Upper lobe of right lung (tissue), 1 donor: ENCODE measurements at places on chromosomes 7 and 10. TPM values are rescaled to one million over a fixed set of nuclear protein-coding genes. Genes with fewer than 3 reads are reported as not detected.

The ANKRD7 gene
- total RNA-seq = not detected

The DDC gene
- 3.1 TPM for total RNA-seq

The FEZF1 gene
- not detected for total RNA-seq

DNA sequence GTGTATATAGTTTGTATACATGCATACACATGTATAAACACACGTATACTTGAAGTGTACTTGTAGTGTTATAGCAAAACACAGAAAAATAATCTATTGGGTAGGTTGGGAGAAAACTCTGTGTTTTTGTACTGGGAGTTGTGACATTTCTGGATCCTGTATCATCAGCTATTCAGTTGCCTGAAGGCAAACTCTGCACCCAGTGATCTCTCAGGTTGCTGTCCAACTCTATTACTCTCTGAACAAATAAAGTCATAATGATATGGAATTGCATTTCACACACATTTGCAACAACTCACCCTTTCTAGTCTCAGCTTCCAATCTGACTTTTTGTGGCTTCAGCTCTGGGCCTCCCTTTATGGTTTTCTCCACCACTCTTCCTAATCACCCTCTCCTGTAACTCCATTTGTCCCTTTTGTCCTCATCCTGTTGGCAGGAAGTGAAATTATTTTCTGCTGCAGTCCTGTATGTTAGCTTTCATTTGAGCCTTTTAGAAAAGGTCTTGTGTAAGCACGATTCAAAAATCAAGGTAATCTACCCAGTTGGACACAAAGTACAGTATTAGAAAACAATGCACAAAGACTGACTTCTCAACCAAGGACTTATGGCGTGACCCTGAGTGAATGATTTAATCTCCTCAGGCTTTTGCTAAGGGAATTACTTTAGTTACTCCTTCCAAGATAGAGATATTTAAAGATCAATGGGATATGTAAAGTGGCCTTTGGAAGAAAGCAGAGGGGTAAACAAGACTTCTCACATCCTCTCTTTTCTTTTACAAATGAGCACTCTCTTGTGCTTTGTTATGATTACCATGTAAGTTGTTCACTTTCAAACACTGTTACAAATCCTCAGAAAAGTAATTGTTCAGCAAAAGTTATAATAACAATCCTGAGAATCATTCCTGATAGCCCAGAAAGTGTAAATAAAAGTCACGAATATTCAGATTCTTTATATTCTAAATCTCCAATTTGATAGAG, 249.1 kb downstream of the KCND2 start:
- H3K27me3 ChIP-seq = no peaks in the 10 kb centered on the region
- no peaks in the 10 kb centered on the region for H3K36me3 ChIP-seq
- no peak for DNase-seq
- H3K4me1 ChIP-seq = no peaks in the 10 kb centered on the region

DNA sequence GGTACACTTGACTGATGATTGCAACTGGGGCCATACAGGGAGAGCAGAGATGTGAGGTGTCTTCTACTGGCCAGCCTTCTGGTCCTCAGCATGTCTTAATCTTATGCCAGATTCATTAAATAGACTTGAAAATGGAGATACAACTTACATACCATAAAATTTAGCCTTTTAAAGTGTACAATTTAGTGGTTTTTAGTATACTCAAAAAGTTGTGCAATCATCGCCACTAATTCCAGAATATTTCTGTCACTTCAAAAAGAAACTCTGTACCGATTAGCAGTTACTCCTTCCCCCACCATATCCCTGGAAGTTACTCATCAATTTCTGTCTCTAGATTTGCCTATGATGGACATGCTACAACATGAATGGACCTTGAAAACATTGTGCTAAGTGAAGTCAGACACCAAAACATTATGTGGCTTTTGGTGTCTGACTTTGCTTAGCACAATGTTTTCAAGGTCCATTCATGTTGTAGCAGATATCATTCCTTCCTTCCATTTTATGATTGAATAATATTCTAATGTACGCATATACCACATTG, 53.0 kb downstream of the SH2D4B start:
- H3K4me1 ChIP-seq = no peaks in the 10 kb centered on the region
- H3K4me3 ChIP-seq = no peak overlapping the region

DNA sequence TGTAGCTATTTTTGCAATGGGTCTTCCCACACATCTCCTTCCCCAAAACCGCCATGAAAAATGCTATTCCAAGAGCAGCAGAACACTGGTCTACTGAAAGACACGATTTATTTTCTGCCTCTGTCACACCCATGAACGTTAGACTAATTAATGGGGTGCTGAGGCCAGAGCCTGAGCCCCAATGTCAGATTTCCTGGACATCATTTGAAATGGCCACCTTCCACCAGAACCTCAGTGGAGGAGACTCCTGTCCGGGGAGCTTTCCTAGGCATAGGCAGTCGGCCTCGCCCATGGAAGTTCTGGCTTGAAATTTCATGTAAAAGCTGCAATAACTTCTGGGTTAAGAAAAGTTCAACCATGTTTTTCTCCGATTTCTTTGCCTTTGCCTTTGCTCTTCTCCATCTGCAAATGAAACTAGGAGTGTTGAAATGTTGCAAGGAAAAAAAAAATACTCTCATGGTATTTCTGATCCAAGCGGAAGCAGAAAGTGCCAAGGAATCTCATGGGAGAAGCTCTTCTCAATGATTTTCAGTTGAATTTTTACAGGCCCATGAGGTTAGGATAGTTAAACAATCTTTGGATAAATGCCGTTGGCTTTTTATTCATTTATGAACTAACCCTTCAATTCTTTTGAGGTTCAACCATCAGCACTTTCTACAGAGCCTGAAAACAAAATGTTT, 570.8 kb upstream of the MGMT start:
- peaks cover 4% of the 10 kb centered on the region for H3K27me3 ChIP-seq
- DNase-seq = no peak
- no peak overlapping the region for H3K27ac ChIP-seq

DNA sequence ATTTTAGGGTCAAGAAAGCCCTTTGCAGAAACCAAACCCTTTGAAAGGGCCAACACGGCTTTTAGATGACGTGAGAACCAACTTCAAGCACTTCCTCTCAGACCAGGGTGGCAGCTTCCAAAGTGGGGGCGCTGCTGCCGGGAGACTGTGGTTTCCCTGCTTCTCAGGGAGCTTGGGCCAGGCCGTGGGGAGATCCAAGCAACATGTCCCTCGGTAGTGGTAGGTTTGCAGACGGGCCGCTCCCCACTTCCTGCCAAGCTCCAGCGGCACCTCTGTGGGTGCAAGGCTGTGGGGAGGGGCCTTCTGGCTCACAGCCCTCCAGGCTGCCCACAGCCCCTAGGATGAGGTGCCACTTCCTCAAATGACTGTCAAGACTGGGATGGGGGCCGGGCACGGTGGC, 132.4 kb downstream of the FAM53B start:
- peak overlapping the region; percentile 17 for H3K27ac ChIP-seq
- H3K4me3 ChIP-seq = no peak overlapping the region
- H3K27me3 ChIP-seq = no peaks in the 10 kb centered on the region
- peaks cover 9% of the 10 kb centered on the region for H3K4me1 ChIP-seq
- no peaks in the 10 kb centered on the region for H3K36me3 ChIP-seq

DNA sequence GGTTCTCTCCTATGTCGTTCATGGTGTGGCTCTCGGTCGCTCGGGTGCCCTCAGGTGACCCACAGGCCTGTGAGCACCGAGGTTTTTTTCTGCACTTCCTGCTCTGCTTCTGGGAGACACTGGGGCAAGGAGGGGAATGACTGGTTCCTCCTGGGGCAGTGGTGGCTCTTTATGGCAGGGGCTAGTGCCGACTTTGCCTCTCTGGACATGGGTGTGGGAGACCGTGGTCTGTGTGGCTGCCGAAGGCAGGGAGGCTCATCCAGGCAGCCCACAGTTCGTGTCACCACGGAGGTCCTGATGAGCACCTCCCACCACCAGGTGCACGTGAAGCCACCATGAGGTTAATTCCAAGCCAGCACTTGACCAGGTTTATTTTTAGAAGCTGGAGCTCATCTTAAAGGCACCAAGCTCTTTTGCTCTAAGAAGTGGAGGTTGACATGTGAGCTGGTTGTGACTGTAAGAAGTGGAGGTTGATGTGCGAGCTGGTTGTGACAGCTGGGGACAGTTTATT, 24.7 kb upstream of the DPYSL4 start:
- no peaks in the 10 kb centered on the region for H3K4me1 ChIP-seq
- no peaks in the 10 kb centered on the region for H3K36me3 ChIP-seq
- H3K27me3 ChIP-seq = no peaks in the 10 kb centered on the region
